H1 (cell line): ENCODE measurements at places on chromosomes 13 and 19.

DNA sequence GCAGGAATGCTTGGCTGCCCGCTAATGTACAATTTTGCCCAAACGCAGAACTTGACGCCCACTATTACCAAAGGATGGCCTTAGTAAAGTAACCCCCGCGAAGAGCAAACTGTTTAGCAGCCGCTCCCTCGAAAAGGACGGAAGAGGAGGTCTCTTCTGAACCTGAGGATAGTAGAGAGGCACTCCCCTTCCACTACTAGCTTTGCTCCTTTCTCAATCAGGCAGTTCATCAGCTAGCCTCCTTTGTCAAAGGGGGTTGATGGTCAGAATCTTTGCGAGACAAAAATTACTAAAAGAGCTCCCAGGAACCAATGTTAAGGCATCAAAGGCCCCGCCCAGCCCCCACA, 534 bp downstream of the CAB39L start:
- DNase-seq = no peak

- DNase-seq = no peak
These were observed 1169.7 kb downstream of the DIAPH3 start for GRCh38 chr13:58994077-58994476.

GRCh38 chr19:20513189-20513904, 52.2 kb downstream of the ZNF737 start:
- DNase-seq = no peak

- DNase-seq = no peak
These were observed 26.3 kb upstream of the INTS6 start for GRCh38 chr13:51479199-51479523.

DNA sequence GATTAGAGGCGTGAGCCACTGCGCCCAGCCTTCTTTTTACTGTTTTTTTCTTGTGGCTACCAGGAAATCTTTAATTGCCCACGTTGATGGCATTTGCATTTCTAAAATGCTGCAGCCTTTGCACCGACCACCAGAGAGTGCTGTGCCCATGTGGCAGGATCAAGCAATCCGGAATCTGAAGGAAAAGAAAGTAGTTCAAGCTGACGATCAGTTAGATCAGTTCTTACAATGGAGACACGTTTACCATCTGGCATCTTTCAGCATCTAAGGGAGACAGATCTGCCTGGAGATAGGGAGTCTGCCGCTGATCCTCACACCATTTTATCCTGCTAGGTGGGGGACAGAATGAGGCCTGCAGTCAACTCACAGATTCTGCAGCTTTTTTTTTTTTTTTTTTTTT, 19.9 kb downstream of the TINCR start:
- no peak for DNase-seq

DNA sequence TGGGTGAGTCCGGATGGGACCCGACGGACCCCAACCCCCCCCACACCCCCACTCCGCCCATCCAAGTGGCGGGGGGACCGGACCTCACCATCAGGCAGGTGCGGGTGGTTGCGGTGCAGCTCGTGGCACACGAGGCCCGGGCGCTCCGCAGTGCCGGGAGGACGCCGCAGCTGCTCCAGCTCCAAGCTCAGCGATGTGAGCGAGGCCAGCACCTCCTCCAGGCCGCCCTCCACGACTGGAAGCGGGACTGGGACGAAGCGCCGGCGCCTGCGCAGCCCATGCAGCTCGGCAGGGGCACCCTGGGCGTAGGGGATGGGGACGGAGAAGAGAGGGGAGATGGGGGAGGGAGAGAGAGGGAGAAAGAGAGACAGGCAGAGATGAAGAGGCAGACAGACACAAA, 30.1 kb upstream of the OLFM2 start:
- DNase-seq = peak; percentile 49

DNA sequence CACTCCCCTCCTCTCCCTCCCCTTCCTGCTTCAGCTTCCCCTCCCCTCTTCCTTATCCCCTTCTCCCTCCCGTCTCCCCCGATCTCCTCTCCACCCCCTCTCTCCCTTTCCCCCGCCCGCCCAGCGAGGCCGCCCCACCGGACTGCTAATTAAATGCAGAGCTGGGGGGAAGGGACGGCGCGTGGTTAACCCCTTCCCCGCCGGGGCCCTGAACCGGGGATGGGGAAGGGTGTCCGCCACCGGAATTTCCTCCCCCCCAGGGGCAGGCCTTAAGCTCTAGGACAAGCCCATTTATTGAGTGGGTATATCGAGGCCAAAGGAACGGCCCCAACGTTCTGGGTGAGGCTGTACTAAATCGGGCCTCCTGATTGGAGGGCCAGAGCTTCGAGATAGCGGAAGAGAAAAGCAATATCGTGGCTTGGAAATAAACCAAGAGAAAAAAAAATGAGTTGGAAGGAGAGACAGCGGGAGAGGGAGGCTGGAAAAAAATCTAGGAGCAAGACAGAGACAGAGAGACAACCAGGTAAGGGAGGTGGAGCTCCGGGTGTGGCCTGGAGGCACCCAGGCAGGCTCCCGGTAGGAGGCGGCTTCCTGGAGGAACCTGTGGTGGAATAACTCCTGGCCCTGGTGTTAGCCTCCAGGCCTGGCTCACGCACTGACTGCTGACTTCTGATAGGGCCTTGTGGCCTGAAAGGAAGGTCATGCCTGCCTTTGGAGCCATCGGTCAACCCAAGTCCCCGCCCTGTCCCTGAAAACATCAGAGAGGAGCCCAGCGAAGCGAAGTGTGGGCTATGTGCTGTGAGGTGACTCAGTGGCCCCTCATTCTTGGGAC, 11.6 kb upstream of the JUND start:
- peak; percentile 94 for DNase-seq

DNA sequence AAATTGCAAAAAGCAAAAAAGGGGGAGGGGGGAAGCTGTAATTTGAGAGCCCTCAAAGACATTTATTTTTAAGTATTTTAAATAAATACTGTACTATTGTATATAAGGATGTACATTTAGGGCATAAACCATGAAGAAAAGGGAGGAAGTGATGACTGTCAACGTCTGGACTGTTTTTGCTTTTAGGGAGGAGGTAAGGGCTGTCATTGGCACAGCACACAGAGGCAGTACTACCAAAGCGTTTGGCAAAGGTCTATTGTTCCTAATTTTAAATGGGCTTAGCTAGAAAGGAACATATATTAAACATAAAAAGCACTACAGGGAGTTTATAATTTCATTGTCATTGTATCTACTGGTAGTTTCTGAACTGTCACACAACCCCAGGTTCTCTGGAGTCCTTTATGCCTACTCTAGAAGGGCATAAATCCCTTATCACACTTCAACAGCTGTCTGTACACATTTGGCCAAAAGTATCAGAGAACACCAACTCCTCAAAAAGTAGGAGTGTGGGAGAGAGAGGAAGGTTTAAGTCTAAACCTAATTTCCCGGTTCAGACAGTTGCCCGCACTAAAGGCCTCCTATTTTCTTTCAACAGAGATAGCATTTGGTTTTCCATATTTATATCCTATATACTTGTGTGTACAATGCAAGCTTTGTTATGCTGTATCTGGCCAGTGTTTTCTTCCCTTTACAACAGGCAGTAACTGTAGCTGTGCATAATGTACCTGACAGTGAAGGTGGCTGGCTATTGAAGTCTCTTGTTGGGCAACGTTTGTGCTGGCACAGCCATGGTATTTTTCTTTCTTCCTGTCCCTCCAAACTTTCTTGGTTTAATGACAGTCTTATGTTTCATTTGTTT, 406.2 kb downstream of the KLF5 start:
- no peak for DNase-seq

GRCh38 chr13:44573071-44573470, 3.1 kb downstream of the TSC22D1 start:
- no peak for DNase-seq

DNA sequence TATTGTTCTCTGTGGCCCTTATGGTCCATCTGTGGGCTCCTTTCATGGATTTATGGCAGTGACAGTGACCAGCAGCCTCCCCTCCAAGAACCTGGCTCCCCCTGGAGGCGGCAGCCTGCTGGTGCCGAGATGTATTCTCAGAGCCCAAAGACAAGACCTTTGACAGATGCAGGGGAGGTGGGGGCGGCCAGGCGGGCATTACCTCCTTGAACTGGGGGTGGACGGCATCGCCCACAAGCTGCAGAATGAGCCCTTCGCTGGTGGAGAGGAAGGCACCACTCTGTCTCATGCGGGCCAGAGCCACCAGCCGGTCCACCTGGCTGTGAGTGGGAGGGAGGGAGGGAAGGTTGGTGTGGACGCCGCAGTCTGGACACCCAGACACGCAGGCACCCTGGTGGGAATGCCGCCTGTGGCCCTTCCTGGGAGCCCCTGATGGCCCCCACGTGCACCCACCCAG, 6.6 kb downstream of the ISOC2 start:
- peak; percentile 83 for DNase-seq

DNA sequence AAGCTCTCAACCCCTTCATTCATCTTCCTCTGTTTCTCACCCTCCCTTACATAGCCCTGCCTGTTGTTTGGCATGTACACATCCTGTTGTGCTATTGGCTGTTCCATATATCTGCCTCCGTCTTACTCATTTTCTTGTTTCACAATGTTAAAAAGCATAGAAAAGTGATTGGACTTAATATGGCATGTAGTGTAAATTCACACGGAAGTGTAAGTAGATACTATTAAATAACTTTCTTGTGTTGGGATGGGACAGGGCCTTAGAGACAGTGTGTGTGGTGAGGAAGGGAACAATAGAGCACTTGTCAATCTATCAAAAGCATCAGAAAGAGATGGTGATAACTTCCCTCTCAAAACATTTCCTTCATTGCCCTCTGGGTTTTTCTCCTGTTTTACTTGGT, 12.3 kb downstream of the LMO7 start:
- DNase-seq = no peak

- no peak for DNase-seq
These were observed 158.8 kb upstream of the DACH1 start for GRCh38 chr13:72025836-72026235.

GRCh38 chr19:10110972-10111317, 548 bp upstream of the P2RY11 start:
- DNase-seq = no peak

GRCh38 chr19:50719566-50719965, at the start of gene SHANK1:
Gene SHANK1 (minus strand): TSS chr19:50719802. CDS start chr19:50716919, 2,883 bp downstream.
- DNase-seq = no peak

DNA sequence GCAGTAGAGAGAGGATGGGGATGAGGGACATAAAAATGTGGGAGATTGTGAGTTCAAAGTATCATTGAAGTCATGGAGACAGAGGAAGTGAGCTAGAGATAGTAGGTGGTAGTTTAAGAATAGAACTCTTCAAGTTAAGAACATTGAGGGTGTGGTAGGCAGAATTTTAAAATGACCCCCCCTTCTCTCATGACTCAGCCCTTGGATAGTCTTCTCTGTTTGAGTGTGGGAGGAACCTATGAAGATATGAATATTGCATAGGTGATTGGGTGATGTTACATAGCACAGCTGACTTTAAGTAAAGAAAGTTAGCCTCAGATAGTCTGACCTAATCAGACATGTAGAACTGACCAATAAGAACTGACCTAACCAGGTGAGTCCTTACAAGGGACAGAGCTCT, 418.6 kb downstream of the FOXO1 start:
- no peak for DNase-seq

DNA sequence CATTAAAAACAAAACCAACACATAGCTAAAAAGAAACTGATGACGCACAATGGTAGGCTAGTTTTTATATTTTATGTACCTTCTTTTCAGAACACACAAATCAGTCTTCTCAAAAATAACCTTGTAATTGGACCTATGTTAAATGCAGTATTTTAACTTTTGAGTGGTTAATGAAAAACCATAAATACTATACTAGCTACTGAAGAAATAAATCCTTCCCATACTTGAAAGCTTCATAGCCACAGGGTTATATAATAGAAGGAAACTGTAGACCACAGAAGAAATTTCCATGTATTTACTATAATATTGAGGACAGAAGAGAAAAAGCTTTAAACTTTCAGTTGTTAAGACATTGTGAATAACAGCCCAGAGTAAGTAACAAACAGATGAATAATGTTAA, 1094.3 kb upstream of the SLC10A2 start:
- no peak for DNase-seq

DNA sequence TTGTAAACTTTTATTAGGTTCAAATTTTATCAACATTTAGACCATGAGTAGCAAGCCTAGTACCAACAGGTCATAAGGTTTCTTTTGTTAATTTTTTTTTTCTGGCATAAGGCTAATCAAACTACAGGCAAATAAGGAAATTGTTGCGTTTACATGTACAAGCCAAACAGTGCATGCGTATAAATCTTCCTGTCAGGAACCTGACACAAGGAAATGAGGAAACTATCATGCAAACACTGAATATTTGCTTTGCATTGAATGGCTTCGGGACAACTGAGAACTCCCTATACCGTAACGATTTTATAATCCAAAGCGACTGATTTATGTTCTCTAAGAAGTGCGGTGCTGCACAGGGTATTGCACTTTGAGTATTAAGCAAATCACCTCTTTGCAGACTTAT, 133.0 kb upstream of the TRPC4 start:
- DNase-seq = no peak

GRCh38 chr19:47370045-47370611, 21.0 kb downstream of the DHX34 start:
- no peak for DNase-seq

DNA sequence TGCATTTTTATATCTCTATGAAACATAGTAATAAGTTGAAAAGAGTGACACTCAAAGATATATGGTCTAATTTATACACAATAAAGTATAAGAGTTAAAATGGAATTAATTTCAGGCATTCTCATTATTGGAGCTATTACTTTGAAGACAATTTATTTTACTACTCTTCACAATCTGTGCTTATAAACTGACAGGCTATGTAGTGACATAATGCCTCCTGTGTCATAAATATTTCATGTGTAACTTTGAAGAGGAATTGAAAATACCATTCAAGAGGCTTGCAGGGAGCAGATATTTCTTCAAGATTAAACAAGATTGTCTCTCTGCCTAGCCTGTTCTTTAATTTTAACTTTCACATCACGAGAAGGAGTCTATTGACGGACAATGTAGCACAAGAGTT, 1881.5 kb upstream of the PCDH20 start:
- DNase-seq = no peak

DNA sequence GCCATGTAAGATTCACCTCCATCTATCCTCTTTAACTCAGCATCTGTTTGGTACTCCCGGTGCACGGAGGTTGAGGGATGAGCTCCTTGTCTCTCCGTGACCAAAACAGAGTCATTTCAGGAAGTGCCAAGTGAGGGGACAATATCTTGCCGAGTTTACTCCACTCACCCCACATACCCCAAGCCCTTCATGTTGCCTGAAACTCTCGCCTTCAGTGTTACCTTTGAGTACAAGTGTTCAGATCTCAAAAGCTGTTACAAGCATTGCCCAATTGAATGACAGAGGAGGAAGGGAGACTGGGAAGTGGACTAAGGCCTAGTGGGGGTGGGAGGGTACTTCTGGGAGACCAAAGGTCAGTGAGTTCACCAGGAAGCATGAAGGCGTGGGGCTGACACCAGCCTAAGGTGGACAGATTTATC, 6.0 kb upstream of the SIGLEC12 start:
- DNase-seq = no peak
